Stimulated activated CD4-positive, alpha-beta T cell treated with anti-CD3 and anti-CD28 coated beads, TNF-alpha, amount 100 ng/mL, for 1 hour (primary cell): ENCODE measurements at places on chromosomes 12 and 14.

DNA sequence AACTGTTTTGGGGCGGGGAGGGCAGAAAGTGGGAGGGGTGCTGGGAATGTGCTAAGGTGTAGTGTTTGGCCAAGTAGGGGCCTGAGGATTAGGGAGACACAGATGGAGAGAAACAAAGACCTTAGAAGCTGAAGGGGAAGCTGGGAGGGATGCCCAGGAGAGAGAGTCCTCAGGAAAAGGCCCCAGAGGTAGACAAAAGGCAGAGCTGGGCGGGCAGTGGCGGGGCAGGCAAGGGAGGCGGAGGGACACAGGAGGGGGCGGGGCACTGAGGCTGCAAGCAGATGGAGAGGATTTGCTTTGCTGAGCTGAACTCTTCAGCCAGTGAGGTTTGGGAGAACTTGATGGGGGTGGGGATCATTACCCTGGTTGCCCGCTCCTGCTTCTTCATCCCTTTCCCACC, 2.8 kb downstream of the PTMS start:
- DNase-seq = no peak

DNA sequence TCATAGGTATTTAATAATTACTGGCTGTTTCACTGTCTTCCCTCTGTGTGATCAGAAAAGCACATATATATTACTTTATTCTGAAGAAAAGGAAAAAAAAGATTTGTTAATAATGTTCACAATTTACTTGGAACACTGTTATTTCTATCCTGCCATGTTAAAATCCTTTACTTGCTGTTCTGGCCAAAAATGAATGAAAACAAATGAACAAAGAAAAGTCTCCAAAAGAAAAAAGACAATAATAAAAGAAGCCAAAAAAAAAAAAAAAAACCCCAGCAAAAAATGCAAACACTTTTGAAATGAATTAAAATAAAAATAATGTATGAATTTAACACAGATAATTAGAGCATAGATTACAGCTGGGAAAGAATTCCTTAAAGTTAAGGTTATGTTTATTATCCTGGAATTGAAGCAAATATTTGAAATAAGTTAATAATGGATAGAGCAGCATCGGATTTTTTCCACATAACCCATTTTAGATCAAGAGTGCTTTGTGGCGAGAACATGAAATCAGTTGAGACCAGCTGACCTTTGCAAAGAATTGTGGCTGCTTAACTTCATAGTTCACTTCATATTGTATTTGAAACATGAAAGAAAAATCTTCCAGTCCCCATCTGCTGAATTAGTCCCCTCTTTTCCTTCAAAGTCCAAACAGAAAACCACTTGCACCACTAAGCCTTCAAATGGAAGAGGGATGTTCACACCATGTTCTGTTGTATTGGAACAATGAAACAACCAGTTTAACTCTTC, 444.8 kb downstream of the ADAMTS20 start:
- no peak for DNase-seq

- no peak for DNase-seq
These were observed 287.5 kb downstream of the FOXN3 start for GRCh38 chr14:89129570-89129969.

GRCh38 chr14:68384881-68385280, 408.0 kb downstream of the ZFP36L1 start:
- DNase-seq = no peak
